DMS 273 treated with DMSO at 0.1 percent for 48 hours (cell line): ENCODE measurements at places on chromosomes 13 and 19.

DNA sequence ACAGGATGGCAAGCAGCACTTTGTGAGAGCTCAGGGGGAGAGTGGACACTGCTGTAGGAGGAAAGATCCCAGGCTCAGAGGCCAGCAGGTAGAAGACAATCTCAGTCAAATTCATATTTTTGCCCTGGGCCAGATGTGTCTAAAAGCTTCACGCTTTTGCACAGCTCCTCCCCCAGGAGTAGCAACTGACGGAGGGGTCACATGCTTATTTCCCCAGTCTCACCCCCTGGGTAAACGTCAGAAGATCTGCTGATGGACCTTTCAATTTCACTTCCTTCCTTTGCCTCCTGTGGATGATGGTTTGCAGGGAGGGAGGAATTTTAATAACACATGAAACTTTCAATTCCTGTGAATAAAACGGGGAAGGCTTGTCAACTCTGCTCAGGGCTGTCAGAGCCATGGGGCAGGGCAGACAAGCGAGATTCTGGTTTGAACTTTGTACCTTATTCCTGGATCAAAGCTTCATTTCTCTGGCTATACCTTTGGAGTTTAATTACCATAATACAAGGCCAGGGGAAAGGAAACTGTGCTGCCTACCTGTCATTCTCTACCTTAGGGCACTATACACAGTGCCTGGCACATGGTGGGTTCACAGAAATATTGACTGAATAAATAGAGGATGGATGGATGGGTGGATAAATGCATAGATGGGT, 41.0 kb downstream of the POU4F1 start:
- no peak for DNase-seq

DNA sequence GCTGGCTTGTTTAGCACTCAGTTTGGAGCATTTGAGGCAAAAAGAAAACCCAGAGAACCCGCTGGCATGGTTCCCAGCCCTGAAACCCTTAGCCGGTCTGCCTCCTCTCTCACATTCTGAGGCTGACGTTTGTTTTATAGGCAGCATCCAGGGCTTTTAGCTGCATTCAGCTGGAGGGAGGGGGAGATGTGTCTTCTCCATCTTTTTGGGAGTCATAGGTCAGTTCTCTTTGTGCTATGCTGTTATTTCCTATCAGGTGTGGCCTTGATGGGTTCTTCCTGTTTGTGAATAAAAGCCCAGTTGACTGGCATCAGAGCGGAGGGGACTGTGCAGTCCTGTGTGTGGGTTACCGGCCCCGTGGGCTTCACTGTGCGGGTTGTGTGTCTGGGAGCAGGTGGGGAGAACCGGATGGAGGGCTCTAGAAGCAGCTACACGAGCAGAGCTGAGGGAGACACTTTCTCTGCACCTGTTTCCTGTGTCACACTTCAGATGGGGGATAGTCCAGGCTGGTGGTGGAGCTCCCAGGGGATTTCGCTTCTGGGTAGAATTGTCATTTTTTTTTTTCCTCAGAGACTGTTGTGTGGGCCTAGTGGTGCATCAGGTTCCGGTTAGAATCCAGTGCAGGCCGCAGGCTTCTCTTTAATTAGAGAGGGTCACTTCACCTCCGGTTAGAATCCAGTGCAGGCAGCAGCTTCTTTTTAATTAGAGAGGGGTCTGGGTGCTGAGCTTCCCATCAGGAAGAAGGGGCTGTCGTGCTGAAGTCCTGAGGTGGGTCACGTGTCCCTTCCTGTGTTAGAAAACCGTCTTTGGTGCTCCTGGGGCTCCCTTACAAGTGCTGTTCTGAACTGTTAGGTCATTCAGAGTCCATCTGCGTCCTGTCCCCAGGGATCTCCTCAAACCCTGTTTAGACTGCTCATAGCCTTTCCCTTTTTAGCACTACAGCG, 69.6 kb downstream of the ARHGEF7 start:
- DNase-seq = no peak

DNA sequence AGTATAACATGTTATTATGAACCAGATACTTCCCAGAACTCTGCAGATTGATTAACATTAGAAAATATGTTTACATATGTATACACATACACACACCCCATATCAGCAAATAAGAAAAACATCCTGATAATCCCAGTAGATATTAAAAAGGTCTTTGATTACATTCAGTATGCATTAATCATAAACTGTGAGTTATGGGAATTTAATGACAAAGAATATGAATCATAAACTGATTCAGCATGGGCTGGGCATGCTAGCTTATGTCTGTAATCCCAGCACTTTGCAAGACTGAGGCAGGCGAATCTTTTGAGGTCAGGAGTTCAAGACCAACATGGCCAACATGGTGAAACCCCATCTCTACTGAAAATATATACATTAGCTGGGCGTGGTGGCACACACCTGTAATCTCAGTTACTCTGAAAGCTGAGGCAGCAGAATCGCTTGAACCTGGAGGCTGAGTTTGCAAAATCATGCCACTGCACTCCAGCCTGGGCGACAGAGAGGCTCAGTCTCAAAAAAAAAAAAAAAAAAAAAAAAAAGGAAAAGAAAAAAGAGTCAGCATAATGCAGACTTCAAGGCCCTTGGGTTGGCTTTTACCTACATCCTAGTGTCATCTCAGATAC, 581.9 kb upstream of the PRR20A start:
- no peak for DNase-seq

DNA sequence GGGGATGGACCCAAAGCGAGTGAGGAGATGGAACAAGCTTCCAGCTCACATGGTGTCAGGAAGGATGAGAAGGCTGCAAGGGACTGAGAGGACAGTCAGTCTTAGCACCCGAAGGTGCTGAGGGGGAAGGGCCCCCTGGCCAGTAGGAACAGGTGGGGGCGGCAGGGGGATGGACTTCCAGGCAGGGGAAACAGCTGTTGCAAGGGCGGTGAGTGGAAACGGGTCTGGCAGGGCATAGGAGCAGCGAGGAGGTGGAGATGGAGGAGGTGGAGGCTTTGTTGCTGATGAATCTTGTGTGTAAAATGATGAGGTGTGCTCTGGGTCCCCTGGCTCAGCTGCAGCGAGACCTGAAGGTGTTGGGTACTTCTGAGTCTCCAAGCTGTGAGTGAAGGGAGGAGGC, 1.2 kb downstream of the MAP1S start:
- no peak for DNase-seq

- DNase-seq = no peak
Measured at GRCh38 chr13:91813253-91813652, 414.8 kb downstream of the GPC5 start.

DNA sequence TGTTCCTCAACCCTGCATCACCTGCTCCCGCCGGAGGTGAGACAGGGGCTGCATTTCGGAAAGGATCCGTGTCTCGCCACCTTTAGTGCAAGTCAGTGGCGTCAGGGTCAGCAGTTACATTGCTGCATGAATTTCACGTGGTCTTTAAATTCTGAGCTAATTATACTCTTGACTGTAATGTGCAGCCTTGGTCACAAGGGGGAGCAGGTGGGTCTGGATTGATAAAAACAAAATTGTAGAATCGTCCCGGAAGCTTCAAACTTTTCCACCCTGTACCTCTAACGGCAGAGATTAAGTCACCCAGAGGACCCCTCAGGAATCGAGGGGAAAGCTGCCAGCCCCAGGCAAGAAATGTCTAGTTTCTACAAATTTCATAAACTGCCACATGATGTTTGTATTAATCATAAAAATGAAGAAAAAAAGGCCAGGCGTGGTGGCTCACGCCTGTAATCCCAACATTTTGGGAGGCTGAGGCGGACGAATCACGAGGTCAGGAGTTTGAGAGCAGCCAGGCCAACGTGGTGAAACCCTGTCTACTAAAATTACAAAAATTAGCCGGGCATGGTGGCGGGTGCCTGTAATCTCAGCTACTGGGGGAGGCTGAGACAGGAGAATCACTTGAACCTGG, 20.2 kb downstream of the BBC3 start:
- peak; percentile 43 for DNase-seq

GRCh38 chr13:102117175-102117831, 284.5 kb downstream of the FGF14 start:
- DNase-seq = no peak

DNA sequence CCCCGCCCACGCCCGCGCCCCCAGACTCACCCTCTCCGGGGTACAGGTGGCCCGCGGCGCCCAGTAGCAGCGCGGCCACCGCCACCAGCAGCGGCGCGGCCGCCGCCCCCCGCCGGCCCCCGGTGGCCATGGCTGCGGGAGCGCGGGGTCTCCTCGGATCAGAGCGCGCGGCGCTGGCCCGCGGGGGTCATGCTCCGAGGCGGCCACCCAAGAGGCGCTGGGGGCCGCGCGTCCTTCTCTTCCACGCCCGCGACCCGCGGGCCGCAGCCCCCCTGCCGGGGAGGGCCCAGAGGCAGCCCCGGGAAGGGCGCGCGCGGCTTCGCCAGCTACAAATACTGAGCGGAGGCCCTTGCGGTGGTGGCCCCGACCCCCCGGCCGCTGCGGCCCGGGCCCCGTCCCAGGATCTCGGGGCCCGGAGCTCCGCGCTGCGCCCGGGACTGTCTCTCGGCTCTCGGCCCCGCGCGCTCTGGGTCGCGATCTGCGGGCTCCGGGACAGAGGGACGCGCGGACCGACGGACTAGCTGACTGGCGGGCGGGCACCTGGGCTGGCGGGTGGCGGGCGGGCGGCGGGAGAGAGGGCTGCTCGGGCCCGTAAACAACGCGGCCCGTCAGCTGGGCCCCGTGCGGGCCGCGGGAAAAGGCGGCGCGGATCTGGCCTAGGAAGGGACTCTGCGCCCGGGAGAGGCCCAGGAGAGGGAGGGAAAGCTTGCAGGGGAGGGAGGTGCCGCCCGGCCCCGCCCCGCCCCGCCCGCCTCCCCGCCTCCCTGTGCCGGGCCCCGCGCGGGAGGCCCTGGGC, at the start of gene INSR:
INSR (minus strand) TSS at position 653 of the 796 bp plus-strand sequence; CDS start at position 130, 523 bp downstream.
- DNase-seq = peak; percentile 69
